ENCODE measurements at places on chromosomes 3 and 15. TPM values are rescaled to one million over a fixed set of nuclear protein-coding genes. Genes with fewer than 3 reads are reported as not detected.

DNA sequence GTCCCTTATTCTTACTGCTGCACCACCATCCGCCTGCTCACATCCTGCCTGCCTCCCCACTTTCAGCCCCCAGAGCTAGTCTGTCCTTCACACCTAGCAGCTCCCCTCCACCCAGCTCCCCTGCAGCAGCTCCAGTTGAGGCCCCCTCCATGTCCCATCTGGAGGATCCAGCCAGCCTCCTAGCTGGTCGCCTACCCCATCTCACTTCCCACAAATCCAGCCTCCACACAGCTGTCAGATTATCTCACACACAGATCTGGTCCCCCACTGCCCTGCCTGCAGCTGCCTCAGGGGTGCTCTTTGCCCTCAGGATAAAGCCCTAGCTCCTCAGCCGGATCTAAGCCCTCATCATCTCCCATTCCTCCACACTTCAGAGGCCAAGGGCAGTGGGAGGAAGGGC, 8.8 kb upstream of the SEMA7A start:
- no peak for DNase-seq

- DNase-seq = no peak
Measured at GRCh38 chr15:80898040-80898439, 91.6 kb downstream of the MESD start.

DNA sequence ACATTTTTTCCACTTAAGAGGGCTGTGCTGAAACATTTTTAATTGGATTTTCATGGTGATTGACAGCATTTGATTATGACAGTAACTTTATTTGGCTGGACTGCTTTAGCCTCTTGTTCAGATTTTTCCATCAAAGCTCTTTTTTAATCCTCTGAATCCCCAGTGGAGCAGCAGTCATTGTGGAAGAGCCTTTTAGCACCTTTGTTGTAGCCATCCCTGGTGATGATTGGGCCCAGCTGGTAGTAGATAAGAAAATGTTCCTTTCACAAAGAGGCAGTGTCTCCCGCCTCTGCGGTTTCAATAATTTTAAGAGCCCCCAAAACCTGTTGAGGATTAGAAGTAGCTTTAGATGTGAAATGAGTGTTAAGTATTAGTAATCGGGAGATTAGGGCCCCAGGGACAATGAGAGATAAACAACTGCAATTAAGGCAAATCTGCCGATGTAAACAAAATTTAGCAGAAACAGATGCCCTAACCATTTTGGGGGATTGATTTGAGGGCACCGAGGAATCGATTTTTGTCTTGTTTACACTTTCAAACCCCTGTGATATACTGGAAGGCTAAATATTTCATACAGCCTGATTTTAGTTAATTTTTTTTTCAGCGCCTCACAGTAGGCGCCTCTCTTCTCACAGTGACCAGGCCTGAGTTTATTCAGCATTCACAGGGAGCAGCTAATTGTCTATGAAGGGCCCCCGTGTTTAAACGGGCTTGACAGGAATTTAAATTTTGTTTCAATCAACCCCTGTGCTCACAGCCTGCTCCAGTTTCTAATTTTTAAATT, 43.2 kb upstream of the SKOR1 start:
- DNase-seq = no peak

Gene DUOXA2
- not detected for polyA plus RNA-seq

Gene SLC51A
- polyA plus RNA-seq = 15.3 TPM

DNA sequence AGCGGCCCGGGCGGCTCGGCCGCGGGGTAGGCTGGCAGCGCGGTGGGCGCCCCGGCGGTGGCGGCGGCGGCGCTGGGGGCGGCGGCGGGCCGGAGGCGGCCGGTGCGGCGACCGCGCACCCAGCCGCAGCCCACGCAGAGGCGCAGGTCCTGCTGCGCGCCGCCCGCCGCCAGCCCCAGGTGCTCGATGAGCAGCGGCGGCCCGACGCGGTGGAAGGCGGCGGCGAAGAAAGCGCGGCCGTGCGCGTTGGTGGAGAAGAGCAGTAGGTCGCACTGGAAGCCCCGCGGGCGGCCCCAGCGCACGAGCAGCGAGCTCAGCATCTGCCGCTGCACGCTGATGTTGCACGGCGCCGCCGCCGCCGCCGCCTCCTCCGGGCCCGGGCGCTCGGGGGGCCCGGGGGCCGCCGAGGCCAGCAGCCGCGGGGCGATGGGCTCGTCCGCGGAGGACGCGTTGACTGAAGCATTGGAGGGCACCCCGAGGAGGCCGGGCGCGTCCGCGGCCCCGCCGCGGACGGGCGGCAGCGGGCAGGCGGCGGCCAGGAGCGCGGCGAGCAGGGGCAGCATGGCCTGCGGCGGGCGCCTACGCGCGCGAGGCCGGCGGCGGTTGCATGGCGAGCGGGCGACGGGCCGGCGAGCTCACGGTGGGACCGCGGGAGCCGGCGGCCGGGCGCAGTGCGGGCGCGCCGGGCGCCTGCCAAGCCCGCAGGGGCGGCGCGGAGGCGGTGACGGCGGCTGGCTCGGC, 452 bp downstream of the TMEM158 start:
- DNase-seq = no peak

DNA sequence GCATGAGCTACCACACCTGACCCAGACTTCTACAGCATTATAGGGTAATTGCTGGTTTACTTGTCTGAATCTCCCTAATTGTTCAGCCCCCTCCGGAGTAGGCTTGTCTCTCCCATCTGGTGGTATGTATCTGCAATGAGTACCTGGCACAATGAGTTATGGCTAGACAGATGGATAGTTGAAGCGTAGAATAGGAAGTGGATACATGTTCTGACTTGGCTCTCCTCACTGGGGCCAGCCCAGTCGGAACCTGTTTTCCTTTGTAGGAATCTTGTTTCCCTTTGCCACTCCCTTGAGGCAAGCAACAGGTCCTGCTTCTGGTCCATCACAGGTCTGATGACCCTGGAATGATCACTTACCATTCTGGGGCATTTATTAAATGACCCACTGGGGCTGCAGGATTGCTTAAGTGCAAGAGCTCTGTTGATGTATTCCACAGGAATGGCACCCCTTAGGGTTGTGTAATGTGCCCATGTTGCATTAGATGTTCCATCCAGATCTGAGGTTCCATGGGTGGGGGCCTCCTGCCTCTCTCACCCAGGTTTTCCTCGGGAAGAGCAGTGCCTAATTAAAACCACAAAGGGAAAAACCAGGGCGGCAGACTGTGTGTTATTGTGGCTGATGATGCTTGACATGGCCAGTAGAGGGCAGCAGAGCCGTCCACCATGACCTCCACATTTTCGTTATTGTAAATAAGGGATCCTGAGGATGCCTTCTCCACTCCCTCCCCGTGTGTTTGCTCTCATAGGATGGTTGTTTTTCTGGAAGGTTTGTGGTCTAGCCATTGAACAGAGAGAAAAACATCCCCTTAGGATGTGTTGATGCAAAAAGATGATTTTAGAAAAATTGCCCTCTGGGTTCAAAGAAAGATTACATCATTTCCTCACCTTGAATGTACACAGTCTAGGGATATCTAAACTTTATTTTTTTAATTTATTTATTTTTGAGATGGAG, 58.0 kb downstream of the CMTM8 start:
- no peak for DNase-seq

GRCh38 chr3:38740537-38740936, 75.5 kb downstream of the SCN10A start:
- DNase-seq = no peak

Gene CLDND1
- polyA plus RNA-seq = 140 TPM

Gene TP63
- polyA plus RNA-seq = 1.2 TPM

Gene MAP6D1
- 1.3 TPM for polyA plus RNA-seq

DNA sequence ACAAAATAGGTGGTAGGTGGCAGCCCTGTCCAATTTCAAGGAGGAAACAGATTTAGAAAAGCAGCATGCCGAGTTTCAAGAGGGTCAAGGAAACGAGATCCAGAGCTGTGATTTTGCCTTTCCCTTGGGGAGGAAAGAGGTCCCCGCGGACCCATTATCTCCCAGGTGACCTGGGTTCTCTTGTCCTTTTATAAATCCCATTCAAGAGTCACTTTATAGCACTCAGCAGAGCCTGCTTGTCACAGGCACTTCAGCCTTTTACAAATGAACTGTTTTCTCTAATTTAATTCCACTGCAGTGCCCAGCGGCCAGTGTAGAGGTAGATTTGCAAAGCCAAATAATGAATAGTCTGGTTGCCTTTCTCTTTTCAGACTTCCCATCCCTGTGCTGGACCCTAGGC, 99.9 kb downstream of the CD47 start:
- DNase-seq = no peak

Gene TNFAIP8L3
- 1.8 TPM for polyA plus RNA-seq

DNA sequence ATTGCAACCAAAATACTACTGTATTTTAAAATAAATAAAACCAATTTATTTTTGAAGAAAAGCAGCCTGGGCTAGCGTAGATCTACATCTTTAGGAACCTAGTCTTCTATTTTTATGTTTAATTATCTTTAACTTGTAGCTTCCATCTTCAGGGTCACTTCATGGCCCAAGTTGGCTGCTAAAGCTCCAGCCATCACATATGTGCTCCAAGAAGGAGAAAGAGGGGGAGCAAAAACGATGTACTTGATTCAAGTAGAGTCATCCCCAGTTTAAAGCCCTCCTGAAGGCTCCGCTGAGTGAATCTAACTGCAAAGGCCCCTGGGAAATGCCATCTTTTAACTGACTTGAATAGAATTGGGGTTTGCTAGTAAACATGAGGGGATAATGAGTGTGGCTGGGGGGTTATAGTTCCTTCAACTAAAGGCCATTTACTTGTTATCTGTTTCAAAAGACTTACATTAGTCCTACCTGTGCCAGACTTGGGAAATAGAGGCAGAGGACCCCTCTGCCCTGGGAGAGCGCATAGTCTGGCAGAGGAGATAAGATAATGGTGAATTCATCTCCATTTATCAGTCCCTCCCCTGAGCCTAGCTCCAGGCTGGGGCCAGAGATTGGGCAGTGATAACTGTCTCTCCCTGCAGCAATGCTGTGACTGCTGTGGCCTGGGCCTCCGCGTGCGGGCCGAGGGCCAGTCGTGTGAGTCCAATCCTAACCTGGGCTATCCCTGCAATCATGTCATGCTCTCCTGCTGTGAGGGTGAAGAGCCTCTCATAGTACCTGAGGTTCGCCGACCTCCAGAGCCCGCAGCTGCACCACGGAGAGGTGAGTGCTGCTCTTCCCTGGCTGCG, 64.6 kb downstream of the FBLN2 start:
- DNase-seq = no peak

Gene TJP1
- 161 TPM for polyA plus RNA-seq

Gene KLF13
- 67.5 TPM for polyA plus RNA-seq

- DNase-seq = no peak
Measured at GRCh38 chr15:78444255-78444654, 6.2 kb downstream of the IREB2 start.

Gene USP13
- 15.9 TPM for polyA plus RNA-seq

DNA sequence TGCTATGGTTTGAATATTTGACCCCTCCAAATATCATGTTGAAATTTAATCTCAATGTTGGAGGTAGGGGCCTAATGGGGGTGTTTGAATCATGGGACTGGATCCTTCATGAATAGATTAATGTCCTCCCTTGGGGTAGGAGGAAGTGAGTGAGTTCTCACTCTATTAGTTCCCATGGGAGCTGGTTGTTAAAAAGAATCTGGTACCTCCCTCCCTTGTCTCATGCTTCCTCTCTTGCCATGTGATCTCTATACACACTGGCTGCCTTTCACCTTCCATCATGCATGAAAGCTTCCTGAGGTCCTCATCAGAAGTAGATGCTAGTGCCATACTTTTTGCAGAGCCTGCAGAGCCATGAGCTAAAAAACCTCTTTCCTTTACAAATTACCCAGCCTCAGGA, 177.7 kb upstream of the MCTP2 start:
- no peak for DNase-seq

DNA sequence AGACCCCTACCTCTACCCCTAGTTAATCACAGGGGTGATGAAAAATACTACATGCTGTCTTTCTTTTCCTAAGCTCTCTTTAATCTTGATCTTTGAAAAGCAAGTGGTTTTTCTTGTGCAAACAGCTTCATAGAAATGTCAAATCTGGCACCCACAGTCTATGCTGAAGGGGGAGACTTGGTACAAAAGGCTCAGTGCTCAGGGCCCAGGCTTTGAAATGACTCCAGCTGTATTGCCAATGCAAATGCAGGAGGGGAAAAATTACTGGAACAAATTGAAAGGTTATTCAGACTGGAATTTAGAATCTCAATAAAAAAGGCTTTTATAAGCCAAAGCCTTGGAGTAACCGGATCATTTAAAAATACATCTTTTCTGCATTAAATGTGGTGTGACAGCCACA, 223.9 kb downstream of the LRTM1 start:
- DNase-seq = no peak

- no peak for DNase-seq
Measured at GRCh38 chr3:121748680-121749275, 763 bp downstream of the GOLGB1 start.

DNA sequence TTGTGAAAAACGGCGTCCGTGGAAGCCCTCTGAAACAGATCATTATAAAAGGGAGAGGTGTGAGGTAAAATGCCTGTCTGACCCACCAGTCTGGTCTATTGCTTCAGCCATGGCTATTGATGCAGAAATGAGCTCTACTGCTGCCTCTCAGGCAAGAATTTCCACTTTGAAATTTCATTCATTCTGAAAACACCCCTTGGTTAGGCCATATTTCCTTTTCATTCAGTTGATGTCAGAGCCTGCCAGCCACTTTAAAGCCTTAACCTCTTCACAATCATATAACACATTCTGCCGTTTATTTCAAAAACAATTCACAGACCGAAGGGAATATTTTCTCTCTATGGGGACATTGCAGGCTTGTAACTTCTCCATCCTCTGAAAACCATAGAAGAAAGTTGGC, 71.9 kb downstream of the FOXB1 start:
- no peak for DNase-seq

DNA sequence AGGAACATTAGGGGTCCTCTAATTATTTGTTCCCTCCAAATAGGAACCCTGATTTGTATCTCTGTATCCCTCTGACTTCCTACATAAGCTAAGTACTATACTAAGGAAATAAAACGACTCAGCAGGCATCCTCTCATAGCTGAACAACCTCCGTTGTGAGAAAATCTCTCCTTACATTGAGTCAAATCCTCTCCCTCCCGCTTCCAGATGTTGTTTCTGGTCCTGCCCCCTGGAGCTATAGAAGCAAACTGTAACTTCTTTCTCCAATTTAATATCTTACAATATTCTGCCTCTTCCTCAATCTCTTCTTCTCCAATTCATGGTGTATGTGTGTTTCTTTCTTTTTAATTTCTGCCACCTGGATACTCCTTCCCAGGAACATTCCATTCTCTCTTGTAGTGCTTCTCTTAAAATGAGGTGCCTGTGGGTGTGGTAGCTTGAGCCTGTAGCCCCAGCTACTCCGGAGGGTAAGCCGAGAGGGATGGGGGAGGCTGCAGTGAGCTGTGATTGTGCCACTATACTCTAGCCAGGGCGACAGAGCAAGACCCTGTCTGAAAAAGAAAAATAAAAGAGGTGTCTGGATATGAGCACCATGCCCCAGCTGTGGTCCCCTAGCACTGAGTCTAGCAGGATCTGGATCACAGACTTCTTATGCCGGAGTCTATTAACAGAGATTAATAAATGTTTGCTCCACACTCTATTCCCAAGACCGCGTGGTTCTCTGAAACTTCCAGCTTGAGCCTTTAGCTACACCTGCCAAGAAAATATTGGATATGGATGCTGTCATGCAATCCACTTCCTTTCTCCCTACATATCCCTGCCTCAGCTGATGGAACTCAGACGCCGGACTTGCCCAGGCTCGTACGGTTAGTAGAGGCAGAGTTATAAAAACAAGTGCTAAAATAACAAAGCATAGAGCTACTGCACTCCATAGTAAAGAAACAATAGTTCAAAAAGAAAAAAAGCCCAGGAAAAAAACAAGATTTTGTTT, 42.9 kb upstream of the NEO1 start:
- DNase-seq = no peak

Gene ZNF662
- polyA plus RNA-seq = 24.3 TPM

Gene MYL3
- 25.7 TPM for polyA plus RNA-seq

All from renal cortex interstitium (tissue), 15 donors.